Thoracic aorta (tissue), 2 donors: ENCODE measurements at places on chromosomes 11 and 22. TPM values are rescaled to one million over a fixed set of nuclear protein-coding genes. Genes with fewer than 3 reads are reported as not detected.

Gene RASD2
- total RNA-seq, result 18.8 TPM

Gene HIKESHI
- 36.7 TPM for total RNA-seq

- no peak for DNase-seq
Measured at GRCh38 chr22:48734961-48735360, 1092.7 kb downstream of the BRD1 start.

DNA sequence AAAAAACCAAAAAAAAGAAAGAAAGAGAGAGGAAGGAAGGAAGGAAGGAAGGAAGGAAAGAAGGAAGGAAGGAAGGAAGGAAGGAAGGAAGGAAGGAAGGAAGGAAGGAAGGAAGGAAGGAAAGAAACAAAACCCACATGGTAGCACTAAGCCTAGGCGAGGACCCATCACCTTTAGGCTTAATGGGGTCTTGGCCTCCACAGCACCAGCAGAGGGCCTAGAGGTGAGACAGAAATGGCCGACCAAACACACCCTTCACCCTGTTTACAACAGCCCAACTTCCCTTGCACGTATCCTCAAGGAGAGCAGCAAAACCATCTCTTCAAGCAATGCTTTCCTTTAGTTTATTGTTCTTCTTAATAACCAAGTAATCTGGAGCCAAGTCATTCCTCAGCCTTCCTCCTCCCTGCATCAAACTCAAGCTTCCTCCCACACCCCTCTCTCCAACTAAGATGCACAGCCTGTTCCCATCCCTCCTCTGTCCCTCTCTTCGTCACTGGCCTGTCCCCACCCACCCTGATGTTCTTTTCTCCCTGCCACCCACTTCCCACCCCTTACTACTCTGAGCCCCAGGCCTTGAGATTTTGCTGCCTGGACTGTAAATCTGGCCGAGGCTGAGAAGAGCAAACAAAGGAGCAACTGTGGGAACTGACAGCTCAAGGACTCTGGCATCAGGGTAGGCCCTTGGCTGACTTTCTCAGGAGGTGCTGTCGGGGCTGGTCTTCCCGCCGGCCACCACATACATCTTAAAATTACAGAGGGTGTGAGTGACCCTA is 26.0 kb downstream of the POU2AF1 start:
- DNase-seq, result no peak

DNA sequence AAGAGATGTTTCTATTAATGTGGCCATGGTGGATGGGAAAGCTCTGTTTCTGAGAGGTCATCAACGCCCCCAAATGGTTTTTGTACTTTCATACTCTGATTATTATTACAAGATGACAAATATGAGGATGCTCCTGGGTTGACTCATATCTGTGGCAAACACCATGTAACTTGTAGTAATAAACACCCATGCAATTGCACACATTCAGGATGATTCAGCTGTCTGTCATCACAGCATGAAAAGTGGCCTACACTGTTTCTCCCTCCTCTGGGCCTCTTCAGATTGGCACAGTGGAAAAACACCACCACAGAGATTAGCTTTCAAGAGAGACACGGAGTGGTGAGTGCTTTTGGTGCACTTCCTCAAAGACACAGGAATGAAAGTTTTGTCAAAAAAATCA is 85.4 kb downstream of the MTNR1B start:
- DNase-seq, result no peak

DNA sequence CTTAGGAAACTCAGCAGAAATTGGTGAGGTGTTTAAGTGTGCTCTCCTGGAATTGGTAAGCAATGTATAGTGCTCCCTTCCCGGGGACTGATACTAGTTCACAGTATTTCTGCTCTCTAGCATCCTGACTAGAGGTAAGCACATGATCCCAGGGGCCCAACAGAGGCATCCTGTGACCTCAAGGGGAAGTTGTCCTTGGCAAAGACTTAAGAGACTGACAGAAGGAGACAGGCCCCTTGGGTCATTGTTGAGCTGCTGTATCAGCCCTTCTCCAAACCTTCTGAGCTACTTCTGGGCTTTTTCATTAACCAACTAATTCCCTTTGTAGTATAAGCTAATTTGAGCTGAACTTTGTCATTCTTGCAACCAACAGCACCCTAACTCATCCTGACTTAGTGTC is 4.3 kb upstream of the TBC1D22A start:
- no peak for DNase-seq
